ENCODE measurements at places on chromosomes 7 and 10. TPM values are rescaled to one million over a fixed set of nuclear protein-coding genes. Genes with fewer than 3 reads are reported as not detected.

The GARIN1A gene
- 2.1 TPM for polyA plus RNA-seq

The ZNF503 gene
- 9.7 TPM for polyA plus RNA-seq

DNA sequence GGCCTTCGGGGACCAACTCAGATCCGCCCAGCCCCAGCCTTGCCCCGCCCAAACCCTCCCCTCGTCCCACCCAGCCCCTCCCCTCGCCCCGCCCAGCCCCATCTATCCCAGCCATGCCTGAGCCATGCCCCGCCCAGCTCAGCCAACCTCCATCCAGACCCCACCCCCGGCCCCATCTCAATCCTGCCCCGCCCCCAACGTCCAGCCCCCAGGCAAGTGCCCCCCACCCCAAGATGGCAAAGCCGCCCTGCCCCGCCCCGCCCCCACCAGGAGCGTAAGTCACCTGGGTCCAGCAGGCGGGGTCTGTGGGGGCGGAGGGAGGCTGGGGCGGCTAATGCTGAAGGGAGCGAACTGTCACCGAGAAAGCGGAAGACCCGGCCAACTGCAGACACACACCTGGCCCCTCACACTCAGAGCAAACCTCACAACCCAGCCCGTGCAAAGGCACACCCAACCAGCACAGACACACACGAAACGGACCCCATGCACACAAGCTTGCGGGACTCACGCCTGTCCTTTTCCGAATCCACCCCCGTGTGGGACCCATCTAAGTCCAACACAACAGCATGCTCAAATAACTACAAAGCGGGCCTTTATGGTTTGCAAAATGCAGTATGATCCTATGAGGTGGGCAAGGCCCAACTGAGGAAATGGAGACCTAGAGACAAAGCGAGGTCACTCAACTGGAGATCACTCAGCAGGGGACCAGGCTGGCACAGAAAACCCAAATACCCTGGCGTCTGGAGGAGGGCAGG lies 11.5 kb upstream of the OGA start:
- DNase-seq = no peak

- DNase-seq = no peak
Observed at GRCh38 chr7:98203261-98203963, 7.8 kb upstream of the BHLHA15 start.

GRCh38 chr10:110413049-110413783 lies 84.5 kb upstream of the DUSP5 start:
- DNase-seq = no peak

- no peak for DNase-seq
Observed at GRCh38 chr10:11284291-11285085, 266.8 kb downstream of the CELF2 start.

The AGR2 gene
- 6.5 TPM for polyA plus RNA-seq

All from hindlimb muscle (tissue), 1 donor.